ENCODE measurements at places on chromosomes 2 and 18.

GRCh38 chr2:200253639-200254038 lies 52.9 kb upstream of the SPATS2L start:
- no peak for DNase-seq

- DNase-seq = no peak
Observed at GRCh38 chr2:169159686-169160085, 90.3 kb downstream of the DHRS9 start.

DNA sequence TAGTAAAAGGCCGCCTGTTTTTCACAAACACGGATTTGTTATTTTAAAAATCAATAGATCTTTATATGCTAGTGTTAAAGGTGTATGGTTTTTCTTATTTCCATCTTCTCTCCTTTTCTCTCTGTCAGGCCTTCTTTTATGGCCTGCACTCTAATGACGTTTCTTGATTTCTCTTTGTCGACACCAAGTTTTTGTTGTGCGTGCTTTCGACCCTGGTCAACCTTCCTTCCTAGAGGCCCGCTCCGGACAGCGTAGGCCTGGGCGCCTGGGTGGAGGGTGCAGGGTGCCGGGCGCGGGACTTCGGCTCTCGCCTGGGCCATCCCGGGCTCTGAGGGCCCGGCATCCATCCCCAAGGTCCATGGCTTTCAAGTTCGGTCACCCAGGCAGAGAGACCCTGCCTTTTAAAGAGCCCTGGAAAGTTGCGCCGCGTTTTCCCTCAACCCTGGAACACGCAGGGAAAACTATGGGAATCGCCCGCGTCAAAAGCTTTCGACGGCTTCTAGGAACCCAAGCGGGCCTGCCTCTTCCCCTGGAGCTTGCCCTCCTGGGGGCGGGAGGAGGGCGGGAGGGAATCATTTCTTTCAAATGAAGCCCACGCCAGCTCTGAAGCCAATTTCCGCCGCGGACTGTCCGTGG lies 4.1 kb upstream of the SATB2 start:
- no peak for DNase-seq

GRCh38 chr2:96359310-96359709 lies 23.7 kb downstream of the NCAPH start:
- no peak for DNase-seq

DNA sequence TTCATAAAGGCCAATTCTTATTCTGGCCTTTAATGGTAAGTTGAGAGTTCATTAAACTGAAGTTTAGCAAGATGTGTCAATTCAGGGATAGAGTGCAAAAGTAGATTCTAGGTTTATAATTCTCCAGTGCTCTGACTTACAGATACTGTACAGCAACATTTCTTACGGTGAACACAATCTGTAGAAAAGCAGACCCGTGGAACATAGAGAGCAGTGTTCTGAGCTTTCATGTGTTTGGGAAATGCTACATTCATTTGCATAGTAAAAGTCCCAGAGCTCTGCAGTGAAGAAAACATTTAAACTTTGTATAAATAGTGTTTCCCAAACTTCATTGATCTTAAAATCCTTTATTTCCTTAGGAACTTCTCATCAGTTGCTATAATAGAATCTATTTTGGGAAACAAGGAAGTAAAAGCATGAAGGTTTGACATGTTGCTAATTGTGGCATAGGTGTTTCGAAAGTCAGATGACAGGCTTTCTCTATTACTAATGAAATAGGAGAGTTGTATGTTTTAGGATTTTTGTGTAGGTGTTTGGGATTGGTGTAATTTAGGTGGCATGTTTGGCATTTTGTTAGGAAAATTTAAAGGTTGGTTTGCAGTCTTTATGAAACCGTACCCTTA lies 138.2 kb downstream of the ASXL3 start:
- DNase-seq = no peak

- DNase-seq = no peak
Observed at GRCh38 chr2:179302764-179303571, 38.3 kb upstream of the SESTD1 start.
